ENCODE measurements at places on chromosomes 2 and 18. TPM values are rescaled to one million over a fixed set of nuclear protein-coding genes. Genes with fewer than 3 reads are reported as not detected.

Gene EML6
- 2.5 TPM for total RNA-seq

Gene MYCN
- 0.68 TPM for total RNA-seq

Gene CFAP221
- total RNA-seq = 33.9 TPM

GRCh38 chr18:34723143-34723542 lies 13.0 kb downstream of the DTNA start:
- H3K36me3 ChIP-seq = no peaks in the 10 kb centered on the region
- no peak overlapping the region for H3K27ac ChIP-seq
- H3K27me3 ChIP-seq = no peaks in the 10 kb centered on the region
- DNase-seq = no peak
- no peak overlapping the region for H3K4me3 ChIP-seq

- H3K4me3 ChIP-seq = no peak overlapping the region
- no peak overlapping the region for H3K27ac ChIP-seq
- DNase-seq = no peak
- H3K36me3 ChIP-seq = no peaks in the 10 kb centered on the region
- H3K4me1 ChIP-seq = no peaks in the 10 kb centered on the region
- no peaks in the 10 kb centered on the region for H3K27me3 ChIP-seq
These were observed 161.8 kb downstream of the DCDC2C start for GRCh38 chr2:3864943-3865865.

DNA sequence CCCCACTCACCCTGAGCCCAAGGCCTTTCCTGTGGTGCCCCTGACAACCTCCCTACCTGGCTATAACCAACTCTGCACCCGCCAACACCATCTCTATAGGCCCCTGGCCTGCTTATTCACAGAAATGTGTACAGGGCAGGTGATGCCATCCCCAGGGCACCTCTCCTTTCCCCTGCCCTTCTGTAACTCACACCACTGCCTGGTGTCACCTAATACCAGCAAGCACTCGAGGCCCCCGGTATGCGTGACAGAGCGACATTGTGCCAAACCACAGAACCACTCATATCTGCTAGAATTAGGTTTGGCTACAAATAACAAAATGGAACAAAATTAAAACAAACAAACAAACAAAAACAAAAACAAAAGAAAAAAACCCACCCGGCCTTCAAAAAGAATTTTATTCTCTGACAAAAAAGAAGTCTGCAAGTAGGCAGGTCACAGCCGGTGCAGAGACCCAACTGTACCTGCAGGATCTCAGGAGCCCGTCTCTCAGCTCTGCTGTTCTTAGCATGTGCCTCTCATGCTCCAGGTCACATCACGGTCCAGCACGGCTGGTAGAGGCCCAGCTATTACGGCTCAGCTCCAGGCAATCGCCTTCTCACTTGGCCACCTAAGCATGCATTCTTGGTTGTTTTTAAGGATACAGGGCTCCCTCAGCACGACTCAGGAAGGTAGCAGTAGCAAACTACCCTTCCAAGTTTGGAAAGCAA lies 51.4 kb downstream of the FAM178B start:
- H3K36me3 ChIP-seq = no peaks in the 10 kb centered on the region
- no peak overlapping the region for H3K27ac ChIP-seq
- no peaks in the 10 kb centered on the region for H3K27me3 ChIP-seq
- no peak for DNase-seq
